ENCODE measurements at places on chromosomes 1 and 21.

GRCh38 chr1:35319988-35320713 lies 51.6 kb downstream of the ZMYM4 start:
- DNase-seq: peak; percentile 20

- DNase-seq: no peak
Observed at GRCh38 chr1:185654199-185654951, 79.8 kb upstream of the HMCN1 start.

DNA sequence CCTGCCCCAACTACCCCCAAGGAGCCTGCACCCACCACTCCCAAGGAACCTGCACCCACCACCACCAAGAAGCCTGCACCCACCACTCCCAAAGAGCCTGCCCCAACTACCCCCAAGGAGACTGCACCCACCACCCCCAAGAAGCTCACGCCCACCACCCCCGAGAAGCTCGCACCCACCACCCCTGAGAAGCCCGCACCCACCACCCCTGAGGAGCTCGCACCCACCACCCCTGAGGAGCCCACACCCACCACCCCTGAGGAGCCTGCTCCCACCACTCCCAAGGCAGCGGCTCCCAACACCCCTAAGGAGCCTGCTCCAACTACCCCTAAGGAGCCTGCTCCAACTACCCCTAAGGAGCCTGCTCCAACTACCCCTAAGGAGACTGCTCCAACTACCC lies 67.6 kb downstream of the TPR start:
- no peak for DNase-seq

- DNase-seq: no peak
Observed at GRCh38 chr21:26106562-26106961, 64.0 kb downstream of the APP start.

DNA sequence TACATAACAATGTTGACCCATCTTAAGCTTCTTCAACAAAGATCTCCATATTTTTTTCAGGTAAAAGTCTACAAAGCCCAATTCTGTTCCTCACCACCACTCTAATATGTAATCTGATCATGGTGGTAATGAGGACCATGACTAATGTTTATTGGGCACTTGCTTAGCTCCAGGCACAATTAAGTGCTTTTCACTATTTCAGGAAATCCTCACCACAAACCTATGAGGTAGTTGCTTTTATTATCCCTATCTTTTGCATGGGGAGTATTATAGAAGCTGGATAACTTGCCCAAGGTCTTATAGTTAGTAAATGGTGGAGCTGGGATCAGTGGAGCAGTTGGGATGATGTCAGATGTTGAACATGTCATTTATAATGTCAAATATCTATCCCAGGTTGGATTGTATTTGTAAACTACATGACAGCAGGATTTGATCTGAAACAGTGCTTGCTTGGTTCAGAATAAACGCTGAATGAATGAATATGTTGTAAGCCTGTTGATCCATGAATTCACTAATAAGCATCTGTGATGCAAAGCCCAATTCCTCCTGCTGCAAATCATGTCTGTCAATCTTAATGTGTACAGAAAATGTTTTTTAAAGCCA lies 283.3 kb upstream of the ST6GALNAC5 start:
- DNase-seq: no peak

DNA sequence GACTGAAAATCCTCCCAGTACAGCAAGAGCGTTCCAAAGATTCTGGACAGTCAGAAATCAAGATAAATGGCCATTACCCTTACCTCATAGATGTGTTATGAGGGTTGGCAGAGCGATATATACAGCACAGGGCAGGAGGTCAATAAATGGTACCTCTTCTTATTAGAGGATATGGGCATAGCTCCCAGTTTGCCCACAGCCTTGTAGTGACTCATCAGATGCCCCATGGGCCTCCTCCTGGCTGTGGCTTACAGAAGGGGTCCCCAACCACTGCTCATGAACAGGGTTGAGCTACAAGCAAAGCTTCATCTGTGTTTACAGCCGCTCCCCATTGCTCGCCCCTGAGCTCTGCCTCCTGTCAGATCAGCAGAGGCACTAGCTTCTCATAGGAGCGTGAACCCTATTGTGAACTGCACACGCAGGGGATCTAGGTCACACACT lies 7.3 kb upstream of the IFNGR2 start:
- no peak for DNase-seq

DNA sequence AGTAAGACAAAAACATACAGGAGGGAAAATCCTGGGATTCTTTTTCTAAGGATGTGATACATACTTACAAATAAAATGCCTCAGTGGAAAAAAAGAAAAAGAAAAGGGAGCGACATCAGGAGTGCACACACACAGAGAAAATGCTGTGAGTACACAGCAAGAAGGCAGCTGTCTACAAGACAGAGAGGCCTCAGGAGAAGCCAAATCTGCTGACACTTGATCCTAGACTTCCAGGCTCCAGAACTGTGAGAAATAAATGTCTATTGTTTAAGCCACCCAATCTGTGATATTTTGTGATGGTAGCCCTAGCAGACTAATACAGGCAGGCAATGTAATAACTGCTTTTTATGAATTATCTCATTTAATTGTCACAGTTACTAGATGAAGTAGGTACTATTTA lies 17.0 kb upstream of the TRIM45 start:
- DNase-seq: no peak

- DNase-seq: no peak
Observed at GRCh38 chr1:5937373-5937857, 54.8 kb downstream of the NPHP4 start.

GRCh38 chr1:42418516-42418915 lies 37.3 kb downstream of the ZMYND12 start:
- DNase-seq: no peak

- DNase-seq: no peak
Observed at GRCh38 chr1:7984811-7985210, 23.3 kb downstream of the PARK7 start.

DNA sequence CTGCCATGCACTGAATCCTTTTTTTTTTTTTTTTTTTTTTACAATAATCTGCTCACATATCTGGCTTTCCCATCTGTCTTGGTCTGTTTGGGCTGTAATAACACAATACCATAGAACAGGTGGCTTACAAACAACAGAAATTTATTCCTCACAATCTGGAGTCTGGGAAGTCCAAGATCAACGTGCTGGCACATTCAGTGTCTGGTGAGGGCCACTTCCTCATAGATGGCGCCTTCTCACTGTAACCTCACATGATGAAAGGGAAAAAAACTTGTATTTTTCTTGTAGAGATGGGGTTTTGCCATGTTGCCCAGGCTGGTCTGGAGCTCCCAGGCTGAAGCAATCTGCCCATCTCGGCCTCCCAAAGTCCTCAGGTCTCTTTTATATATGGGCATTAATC lies 13.0 kb upstream of the PARP1 start:
- DNase-seq: no peak

DNA sequence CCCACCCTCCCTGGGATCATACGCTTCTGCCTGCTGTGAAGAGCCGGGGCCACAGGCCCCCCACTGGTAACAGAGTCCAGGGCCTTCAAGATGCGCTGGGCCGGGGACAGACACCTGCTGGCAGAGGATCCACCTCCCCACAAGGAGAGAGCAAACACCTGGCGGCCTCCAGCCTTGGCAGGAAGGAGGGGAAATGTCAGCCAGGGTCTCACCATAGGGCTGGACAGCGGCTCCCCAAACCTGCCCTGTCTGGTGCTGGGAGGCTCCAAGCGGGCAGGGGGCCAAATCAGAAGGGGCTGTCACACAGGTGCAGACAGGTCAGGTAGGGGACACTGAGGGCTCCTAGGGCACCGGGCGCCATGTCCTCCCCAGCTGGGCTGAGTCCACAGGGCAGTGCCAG lies 58.9 kb downstream of the KCNAB2 start:
- DNase-seq: no peak

GRCh38 chr1:245877976-245878375 lies 629.1 kb downstream of the SMYD3 start:
- no peak for DNase-seq

DNA sequence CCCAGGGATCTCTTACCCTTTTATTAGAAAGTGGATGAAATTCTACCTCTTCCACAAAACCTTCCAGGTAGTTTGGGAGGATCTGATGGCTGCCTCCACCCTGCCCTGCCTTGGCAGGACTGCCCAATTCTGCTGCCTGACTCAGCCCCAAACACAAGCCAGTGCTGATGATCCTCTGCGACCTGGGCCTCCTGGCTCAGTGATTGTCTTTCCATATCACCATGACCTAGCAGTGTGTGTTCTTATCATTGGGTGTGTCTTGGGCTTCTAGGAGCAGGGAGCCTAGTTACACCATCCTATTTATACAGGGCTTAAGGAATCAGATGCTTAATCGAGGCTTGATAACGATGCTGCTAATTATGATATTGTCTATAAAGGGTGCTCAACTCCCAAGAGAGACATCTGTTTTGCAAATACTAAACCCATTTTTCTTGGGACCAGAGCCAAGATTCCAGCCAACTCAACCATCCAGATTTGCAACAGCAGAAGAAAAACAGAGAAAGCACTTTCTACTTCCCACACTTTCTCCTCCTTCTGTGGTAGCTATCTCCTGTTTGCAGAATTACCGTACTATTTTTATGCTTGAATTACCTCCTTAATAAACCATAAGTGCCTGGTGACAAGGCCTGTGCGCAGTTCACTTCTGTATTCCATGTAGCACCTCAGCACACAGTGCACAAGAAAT lies 36.5 kb upstream of the KIF21B start:
- DNase-seq: no peak

GRCh38 chr1:26583646-26584485 lies 54.3 kb downstream of the RPS6KA1 start:
- DNase-seq: no peak

GRCh38 chr1:90274376-90274775 lies 279.5 kb downstream of the ZNF326 start:
- DNase-seq: no peak

- no peak for DNase-seq
Observed at GRCh38 chr21:15893902-15894301, 164.1 kb downstream of the USP25 start.

DNA sequence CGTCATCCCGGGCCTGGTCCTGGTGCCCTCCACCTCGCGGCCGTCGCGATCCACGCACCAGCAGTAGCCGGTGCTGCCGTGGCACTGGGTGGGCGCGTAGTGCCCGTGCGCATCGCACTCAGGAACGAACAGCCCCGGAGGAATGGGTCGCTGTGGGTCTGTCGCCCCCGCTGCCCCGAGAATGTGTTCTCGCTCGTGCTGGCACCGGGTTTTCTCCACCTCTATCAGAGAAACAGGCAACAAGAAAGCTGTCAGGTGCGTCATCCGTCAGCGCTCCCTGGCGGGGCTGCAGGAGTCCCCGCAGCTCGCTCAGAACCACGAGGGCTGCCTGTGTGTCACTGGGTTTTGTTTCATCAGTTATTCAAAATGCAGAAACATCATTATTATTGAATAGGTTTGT lies 71.2 kb downstream of the NID1 start:
- DNase-seq: no peak

- no peak for DNase-seq
Observed at GRCh38 chr1:30852026-30852425, 56.5 kb downstream of the SDC3 start.

GRCh38 chr1:93814059-93814794 lies 64.8 kb downstream of the DNTTIP2 start:
- peak; percentile 81 for DNase-seq

- peak; percentile 75 for DNase-seq
Observed at GRCh38 chr1:16215882-16216753, 3.7 kb upstream of the ARHGEF19 start.

DNA sequence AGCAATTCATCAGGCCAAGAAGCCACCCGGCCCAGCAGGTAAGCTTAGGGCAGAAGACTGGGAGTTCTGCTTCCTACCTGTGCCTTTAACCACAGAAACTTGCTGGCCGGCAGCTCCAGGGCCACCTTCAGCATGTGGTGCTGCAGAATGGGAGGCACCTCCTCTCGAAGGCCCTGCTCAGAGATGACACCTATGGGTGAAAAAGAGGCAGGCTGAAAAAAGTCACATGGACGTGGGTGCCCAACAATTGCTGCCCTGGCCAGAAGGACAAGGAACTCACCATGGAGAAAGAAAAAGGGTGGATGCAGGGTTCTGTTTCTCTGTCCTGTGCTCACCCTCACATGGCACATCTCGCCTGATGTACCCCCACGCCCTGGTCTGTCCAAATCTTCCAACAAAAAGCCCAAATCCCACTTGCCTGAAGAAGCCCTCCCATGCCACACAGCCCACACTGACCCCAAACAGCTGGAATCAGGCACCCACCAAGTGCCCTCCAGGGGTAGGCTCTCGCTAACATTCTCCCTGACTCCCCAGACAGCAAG lies 33.0 kb downstream of the URB1 start:
- DNase-seq: no peak

- DNase-seq: peak; percentile 14
Observed at GRCh38 chr1:48236716-48237470, 14.4 kb downstream of the SLC5A9 start.

- peak; percentile 68 for DNase-seq
Observed at GRCh38 chr1:182149411-182149965, 88.0 kb upstream of the ZNF648 start.

GRCh38 chr1:84634536-84635205 lies 55.6 kb downstream of the SSX2IP start:
- no peak for DNase-seq

- no peak for DNase-seq
Observed at GRCh38 chr1:51289676-51290488, 40.5 kb downstream of the TTC39A start.

- no peak for DNase-seq
Observed at GRCh38 chr1:24391882-24392603, 21.5 kb downstream of the STPG1 start.

- no peak for DNase-seq
Observed at GRCh38 chr1:103089221-103089620, 19.1 kb downstream of the COL11A1 start.

DNA sequence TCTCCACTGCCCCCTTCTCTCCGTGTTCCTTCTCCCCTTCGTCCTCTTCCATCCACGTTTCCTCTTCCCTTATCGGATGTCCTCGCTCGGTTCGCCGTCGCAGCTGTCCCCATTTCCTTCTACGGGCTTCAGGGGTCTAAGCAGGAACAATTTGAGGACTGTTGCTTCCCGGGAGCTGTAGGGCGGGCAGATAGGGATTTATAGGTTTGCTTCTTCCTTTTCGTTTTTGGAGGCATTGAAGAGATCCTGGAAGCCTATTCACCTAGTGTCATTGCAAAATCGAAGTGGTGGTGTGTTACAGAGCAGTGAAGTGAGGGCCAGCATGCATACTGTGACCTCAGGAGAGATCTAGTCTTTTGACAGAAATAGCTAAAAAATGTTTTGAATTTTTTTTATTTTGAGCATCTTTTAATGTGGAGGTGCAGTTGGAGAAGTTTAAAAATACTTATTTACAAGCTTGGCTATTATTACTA lies 897 bp downstream of the ZYG11B start:
- no peak for DNase-seq

GRCh38 chr1:229142471-229142870 lies 128.4 kb upstream of the RAB4A start:
- no peak for DNase-seq

DNA sequence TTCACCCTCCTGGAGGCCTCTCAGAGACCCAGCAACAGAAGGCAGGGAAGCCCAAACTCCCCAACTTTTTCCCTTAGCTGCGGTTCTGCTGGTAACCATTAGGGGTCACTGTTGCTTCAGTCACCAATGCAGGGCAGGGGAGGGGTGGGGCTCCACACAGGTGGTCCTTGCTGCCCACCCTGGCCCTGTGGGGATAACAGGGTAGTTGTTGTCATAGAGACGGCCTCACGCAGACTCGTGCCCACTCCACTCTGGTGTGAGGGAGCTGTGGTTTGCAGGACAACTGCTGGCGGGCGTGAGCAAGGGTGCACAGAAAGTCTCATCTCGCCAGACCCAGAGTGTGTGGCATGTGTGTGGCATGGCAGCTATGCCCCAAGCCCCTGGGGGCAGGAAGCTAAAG lies 19.9 kb downstream of the INSRR start:
- no peak for DNase-seq
